Stomach (tissue), 19 donors: ENCODE measurements at places on chromosomes 1 and 21. TPM values are rescaled to one million over a fixed set of nuclear protein-coding genes. Genes with fewer than 3 reads are reported as not detected.

DNA sequence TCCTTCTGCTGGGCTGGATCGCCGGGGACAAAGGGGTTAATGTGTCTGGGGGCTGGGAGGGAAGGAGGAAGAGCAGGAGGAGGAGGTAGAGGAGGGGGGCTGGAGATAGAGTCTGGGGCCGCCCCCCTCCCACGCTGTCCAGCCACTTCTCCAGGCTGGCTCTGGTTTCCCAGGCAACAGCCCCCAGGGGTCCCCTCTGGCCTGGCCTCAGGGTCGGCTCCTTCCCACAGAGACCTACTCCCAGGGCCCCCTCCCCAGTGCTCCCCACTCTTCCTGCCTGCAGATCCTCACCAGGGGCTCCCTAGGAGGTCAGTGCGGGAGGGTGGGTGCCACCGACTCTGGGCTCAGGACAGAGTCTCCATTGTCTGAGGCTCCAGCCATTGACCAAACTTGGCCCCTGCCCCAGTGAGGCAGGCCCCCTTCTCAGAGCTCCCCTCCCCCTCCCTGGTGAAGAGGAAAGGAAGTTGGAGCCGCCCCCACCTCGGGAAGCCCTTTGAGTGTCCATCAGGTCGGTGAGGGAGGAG lies 34.1 kb downstream of the ARHGEF10L start:
- no peaks in the 10 kb centered on the region for H3K36me3 ChIP-seq
- peaks cover 99% of the 10 kb centered on the region for H3K4me1 ChIP-seq
- no peak overlapping the region for H3K4me3 ChIP-seq
- H3K27ac ChIP-seq: peak overlapping the region; percentile 94

DNA sequence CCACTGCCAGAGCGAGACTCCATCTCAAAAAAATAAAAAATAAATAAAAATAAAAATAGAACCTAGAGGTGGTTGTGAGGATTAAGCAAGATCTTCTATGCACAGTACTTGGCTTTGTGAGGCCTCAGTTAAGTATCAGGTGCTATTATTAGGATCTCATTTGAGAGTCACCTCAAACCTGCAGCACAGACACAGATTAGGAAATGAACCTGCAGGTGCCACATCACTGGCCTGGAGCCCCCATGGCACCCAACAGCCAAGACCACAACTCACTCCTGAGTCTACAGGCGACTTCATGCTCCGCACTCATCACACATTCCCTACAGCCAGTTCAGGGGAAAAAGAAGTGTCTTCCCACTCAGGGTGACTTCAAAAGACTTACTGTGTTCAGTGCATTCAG lies 176.8 kb downstream of the SLC45A1 start:
- peaks cover 23% of the 10 kb centered on the region for H3K4me1 ChIP-seq
- H3K27ac ChIP-seq: no peak overlapping the region
- H3K27me3 ChIP-seq: no peaks in the 10 kb centered on the region
- H3K36me3 ChIP-seq: peaks cover 9% of the 10 kb centered on the region
- H3K4me3 ChIP-seq: no peak overlapping the region
- no peak for DNase-seq

DNA sequence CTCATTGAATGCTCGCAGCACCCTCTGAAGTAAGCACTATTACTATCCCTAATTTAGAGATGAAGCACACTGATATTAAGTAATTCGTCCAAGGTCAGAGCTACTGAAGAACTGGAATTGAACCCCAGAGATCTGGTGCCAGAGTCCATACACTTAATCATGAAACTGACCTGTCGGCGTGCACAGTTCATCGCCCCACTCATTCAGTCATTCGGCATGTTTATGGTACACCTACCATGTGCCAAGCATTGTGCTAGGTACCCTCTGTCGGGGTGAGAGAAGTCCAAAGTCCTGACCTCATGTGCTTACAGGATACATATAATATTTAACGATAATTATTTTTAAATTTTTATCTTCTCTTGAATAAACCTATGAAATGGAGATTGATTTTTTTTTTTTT lies 5.6 kb upstream of the CENPS start:
- no peak overlapping the region for H3K27ac ChIP-seq
- H3K4me3 ChIP-seq: no peak overlapping the region
- H3K4me1 ChIP-seq: peaks cover under 1% of the 10 kb centered on the region
- no peaks in the 10 kb centered on the region for H3K27me3 ChIP-seq
- no peak for DNase-seq
- peaks cover 20% of the 10 kb centered on the region for H3K36me3 ChIP-seq

DNA sequence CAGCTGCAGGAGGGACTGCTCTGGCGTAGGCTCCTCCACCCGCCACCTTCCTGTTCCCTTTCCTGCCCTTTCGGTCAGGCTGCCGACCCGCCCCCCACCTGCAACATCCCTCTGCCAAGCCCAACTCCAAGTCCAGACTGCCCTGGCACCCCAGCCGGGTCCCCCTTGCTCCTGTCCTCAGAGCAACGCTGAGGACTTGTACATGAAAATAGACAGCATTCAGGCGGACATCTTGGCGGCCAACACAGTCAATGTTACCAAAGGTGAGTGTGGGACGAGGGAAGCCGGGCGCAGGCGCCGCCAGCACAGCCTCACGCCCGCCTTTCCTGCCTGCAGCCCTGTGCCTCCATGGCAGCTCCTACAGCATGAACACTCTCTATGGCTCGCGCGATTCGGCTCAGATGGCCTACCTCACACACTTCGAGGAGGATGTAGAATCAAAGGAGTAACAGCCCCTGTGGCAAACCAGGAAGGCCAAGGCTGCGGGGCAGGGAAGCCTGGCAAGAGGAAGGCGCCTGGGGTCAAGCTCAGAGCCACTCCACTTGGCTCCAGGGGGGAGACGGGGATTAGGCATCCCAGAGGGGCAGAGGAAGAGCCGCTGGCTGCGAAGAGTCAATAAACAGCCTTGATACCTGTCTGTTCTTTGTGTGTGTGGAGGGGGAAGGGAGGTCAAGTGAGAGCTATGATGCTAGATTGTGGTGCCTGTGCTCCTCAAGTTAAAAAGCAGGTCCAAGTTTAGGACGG lies 5.8 kb downstream of the RNU5D-1 start:
- H3K27ac ChIP-seq: no peak overlapping the region
- H3K4me1 ChIP-seq: peaks cover 24% of the 10 kb centered on the region
- DNase-seq: no peak
- no peaks in the 10 kb centered on the region for H3K36me3 ChIP-seq
- H3K27me3 ChIP-seq: no peaks in the 10 kb centered on the region

DNA sequence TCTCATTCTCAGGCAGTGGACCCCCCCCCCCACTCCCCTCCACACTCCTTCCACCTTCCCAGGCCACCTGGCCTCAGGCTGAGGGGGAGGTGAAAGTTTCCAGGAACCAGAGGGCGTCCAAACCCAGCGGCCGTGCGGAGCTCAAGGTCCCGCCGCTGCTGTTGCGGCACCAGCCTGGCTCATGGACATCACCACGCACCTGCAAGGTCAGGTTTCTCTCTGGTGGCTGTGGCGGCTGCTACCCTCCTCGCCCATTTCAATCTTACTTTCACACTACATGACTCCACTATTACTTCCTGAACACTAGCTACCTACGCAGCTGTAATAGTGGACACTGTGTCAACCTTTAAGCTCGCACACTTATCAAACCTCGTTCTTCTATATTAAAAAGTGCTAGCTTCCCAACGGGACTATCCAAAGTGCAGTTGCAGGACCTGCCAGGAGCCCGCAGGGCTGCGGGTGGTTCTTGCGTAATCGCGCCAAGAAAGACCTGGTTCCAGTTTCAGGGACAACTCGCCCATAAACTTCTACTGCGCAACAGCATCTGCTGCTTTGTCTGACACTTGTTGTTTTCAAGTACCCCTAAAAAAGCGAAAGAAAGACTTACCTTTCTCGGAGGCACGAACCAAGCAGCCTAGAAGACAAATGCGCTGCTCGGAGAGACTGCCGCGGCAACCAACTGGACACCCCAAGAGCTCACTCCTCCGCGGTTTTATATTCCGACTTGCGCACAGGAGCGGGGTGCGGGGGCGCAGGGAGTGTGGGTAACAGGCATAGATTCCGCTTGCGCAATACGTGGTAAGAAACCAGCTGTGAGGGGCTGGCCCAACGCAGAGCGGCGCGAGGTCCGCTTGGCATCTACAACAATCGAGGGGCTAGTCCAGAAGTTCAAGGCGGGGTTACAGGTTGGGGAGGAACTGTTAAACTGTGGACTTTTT lies at the start of gene DIRAS3:
DIRAS3 (minus strand) TSS at position 687 of the 938 bp plus-strand sequence. CDS start 3,330 bp downstream, outside the sequence.
- H3K27me3 ChIP-seq: no peaks in the 10 kb centered on the region
- no peaks in the 10 kb centered on the region for H3K4me1 ChIP-seq
- peak within 1 kb of the TSS; percentile 41 for H3K4me3 ChIP-seq
- peaks cover 11% of the 10 kb centered on the region for H3K36me3 ChIP-seq
- DNase-seq: peak; percentile 63

DNA sequence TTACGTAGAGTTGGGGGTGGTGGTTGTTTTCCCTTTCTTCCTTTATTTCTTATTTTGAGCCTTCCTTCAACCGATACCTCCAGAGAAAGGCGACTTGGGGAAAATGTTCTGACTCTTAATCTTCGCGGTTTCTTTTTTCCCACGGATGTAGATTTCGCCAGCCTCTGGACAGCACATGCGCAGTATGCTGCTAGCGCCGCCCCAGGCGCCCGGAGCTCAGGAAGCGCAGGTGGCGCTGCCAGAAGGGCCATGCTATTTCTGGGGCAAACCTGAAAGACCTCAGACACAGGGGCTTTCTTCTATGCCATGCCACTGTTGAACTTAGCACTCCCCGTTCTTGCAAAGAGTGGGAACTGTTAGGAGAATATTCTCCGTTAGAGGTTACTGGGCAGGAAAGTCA lies 392.1 kb downstream of the KIF26B start:
- H3K27ac ChIP-seq: no peak overlapping the region
- no peaks in the 10 kb centered on the region for H3K4me1 ChIP-seq
- peak; percentile 12 for DNase-seq
- no peaks in the 10 kb centered on the region for H3K27me3 ChIP-seq
- H3K36me3 ChIP-seq: no peaks in the 10 kb centered on the region
- H3K4me3 ChIP-seq: no peak overlapping the region

The RNF223 gene
- 3.2 TPM for polyA plus RNA-seq

The MED8 gene
- 46.1 TPM for polyA plus RNA-seq
